Keratinocyte (primary cell): ENCODE measurements at places on chromosomes 7 and 10. TPM values are rescaled to one million over a fixed set of nuclear protein-coding genes. Genes with fewer than 3 reads are reported as not detected.

The CLRN3 gene
- polyA plus RNA-seq: not detected in 3 replicates

The PDGFA gene
- 12.4 to 22.6 TPM (median 14.8 TPM) in 3 replicates for polyA plus RNA-seq

The JAZF1 gene
- 1.3 to 2.5 TPM (median 1.7 TPM) in 3 replicates for polyA plus RNA-seq

The HYAL4 gene
- polyA plus RNA-seq: 0.25 to 0.39 TPM (median 0.26 TPM) in 3 replicates

The ATRNL1 gene
- 0.06 to 0.07 TPM in 2 of 3 replicates, not detected in the other for polyA plus RNA-seq

The HTRA1 gene
- polyA plus RNA-seq: 353 to 506 TPM (median 412 TPM) in 3 replicates
